ENCODE measurements at places on chromosomes 5 and 9.

- DNase-seq: no peak
Observed at GRCh38 chr5:5285906-5286305, 136.6 kb upstream of the ICE1 start.

GRCh38 chr9:16726718-16727451, 143.6 kb downstream of the BNC2 start:
- no peak for DNase-seq

GRCh38 chr5:110112348-110112747, 422.6 kb downstream of the MAN2A1 start:
- DNase-seq: no peak

DNA sequence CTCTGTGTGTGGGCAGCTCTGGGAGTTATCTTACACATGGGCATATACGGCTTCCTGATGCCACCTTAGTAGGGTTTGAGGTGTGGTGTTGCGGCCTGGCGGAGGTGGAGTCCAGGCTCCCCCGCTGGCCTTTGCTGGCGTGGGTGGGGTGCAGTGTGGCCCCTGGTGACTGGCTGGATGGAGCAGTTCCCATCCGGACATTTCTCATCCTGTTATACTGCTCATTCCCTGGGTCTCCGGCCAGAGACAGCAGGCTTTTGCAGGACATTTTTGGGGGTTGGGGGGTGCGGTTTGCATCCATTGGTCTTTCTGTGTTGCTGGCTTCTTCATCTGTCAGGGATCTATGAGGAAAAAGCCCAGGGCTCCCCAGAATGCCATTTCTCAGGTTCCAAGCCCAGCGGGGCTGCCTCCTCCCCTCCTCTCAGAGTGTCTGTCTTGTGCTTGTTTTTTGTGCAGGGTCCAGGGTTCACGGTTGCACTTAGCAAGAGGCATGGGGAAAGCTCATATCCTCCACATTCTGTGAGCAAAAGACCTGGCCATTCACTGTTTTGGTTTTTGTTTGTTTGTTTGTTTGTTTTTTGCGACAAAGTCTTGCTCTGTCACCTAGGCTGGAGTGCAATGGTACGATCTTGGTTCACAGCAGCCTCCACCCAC, 22.3 kb downstream of the NDUFS6 start:
- DNase-seq: no peak

GRCh38 chr9:1100945-1101344, 50.8 kb downstream of the DMRT2 start:
- DNase-seq: peak; percentile 14

- DNase-seq: no peak
Observed at GRCh38 chr5:78731884-78732283, 83.3 kb upstream of the LHFPL2 start.

DNA sequence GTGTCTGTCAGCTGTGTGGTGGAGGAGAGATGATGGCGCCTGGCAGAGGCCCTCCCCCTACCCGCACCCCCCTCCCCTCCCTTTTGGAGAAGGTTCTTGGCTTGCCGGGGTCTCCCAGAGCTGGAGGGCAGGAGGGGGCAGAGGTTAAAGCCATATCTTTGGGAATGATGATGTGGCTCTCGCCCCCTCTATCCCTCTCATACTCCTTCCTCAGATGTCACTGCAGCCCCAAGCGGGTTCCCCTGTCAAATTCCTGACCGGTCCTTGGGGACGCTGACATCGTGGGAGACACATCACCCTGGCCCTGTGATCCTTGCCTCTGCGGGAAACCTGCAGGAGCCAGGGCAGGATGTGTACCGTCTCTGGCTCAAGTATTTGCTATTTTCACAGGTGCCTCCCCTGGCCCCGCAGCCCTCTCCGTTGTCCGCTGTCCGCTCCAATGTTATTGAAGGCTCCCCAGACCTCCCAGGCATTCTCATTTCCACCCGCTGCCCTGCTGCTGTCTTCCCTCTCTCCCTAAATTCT, 109.5 kb downstream of the FOXD1 start:
- no peak for DNase-seq

DNA sequence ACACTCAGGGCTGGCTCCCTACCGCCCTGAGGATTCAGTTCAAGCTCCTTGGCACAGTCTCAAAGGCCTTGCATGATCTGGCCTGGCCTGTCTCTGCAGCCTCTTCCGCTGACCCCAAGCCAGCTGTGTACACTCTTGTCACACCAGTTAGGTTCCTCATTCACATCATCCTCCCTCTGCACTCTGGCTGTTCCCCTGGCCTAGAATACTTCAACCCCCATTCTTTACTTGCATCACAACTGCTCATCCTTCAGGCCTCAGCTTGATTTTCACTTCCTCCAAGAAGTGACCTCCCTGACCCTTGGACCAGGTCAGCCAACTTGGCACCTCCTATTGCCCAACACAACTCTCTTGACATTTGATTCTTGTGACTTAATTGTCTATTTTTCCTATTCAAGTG, 18.9 kb upstream of the PFDN1 start:
- no peak for DNase-seq

Data from NCI-H510A treated with DMSO at 0.1 percent for 48 hours (cell line).